ENCODE measurements at places on chromosomes 4 and X.

DNA sequence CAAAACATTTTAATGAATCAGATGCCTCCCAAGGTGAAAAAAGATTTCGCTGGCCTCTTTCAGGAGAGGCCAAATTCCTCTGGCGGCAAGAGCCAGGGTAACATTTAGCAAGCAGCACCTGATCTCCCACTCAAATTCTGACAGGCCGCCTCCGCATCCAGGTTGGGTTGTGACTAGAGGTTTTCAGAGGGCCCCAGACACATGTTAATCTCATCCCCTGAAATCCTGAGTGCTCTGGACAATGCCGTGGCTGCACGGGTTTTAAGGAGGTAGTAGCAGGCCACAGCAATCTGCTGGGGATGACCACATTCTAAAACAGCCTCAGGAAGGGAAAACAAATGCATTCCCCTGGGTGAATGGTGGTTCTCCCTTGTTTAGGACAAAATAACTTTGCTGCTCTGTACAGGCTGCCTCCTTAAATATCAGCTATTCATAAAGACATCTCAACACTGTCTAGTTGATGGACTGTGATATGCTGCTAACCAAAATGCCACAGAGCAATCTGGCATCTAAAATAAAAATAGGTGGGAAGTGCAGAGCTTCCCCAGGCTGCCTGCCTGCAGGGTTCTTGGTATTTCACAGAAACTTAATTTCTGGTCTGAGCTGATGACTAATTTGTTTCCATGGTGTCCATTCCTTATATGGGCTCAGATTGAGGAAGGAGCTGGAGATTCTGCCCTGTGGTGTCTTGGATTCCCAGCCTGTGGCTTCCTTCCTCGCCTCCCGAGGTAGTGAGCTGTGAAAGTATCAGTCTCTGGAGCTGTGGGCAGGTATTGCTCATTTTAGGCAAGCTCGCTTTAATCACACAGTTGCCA lies 202.0 kb downstream of the DCLK2 start:
- no peak for DNase-seq

- DNase-seq, result no peak
Observed at GRCh38 chr4:139736661-139737060, 71.0 kb downstream of the MGST2 start.

DNA sequence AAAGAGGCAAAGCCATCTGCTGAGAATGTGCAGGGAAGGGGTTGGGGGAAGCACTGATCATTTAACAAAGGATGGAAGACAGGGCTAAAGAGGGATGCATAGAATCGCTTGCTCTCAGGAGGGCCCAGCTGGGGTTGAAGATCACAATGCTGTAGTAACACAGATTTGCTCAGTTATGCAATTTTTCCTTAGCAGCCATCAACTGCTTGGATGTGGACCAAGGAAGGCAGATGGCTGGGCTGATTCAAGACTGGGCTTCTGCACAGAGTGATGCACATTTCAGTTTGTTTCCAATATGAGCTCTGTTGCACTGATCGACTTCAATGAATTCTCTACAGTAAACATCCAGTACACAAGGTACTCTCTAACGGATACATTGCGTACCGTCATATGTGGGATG lies 127.8 kb upstream of the TBL1X start:
- peak; percentile 24 for DNase-seq

- no peak for DNase-seq
Observed at GRCh38 chrX:13965531-13965930, 64.2 kb downstream of the GEMIN8 start.

GRCh38 chr4:18690291-18690955 lies 668.9 kb upstream of the LCORL start:
- DNase-seq, result no peak

Data from DMS 273 treated with DMSO at 0.1 percent for 48 hours (cell line).